ENCODE measurements at places on chromosomes 13 and 19.

DNA sequence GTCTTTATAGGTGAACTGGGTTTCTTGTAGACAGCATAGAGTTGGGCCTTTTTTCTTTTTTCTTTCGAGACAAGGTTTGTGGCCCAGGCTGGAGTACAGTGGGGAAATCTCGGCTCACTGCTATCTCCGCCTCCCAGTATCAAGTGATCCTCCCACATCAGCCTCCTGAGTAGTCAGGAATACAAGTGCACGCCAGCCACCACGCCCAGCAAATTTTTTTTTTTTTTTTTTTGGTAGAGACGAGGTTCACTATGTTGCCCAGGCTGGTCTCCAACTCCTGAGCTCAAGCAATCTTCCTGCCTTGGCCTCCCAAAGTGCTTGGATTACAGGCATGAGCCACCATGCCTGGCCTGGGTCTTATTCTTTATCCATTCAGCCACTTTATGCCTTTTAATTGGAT, 5.1 kb upstream of the CALM3 start:
- no peak for DNase-seq

DNA sequence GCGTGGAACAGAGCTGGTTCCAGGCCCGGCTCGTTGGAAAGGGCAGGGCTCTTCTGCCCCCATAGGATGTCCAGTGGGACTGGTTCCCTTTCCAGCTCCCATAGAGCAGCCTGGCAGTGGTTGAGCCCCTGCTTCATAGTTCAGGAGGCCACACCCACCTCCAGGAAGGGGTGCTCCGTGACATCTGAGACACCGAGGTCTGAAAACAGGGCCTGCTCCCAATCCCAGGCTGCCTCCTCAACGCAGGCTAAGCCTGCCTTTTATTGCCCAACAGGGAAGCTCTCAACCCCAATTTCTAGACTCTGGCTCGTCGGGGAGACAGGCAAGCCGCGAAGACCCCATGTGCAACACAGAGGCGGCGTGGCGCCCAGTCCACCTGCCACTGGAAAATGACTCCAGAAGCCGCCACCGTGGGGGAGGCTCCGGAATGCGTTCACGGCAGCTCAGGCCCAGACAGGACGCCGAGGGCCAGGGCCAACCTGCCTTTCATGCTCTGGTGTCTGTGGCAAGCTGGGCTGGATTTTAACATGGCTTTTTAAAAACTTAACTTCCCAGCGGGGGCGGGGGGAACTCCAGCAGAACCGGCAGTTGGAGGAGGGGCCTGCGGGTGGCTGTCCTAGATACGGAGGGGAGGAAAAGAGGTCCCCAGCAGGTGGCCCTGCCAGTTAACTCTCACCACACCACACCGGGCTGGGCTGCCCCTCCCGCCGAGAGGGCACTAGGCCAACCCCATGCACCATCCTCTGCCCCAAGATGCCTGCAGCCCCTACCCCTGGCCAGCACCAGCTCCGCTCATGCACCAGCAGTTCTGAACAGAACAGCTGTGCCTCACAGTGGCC, 17.9 kb upstream of the TINCR start:
- DNase-seq, result no peak

GRCh38 chr19:19471682-19472081, 43.7 kb downstream of the TSSK6 start:
- DNase-seq, result no peak

- no peak for DNase-seq
Observed at GRCh38 chr13:20149762-20150161, 11.1 kb downstream of the GJA3 start.

GRCh38 chr19:39542206-39542605, 2.2 kb upstream of the EID2 start:
- no peak for DNase-seq

DNA sequence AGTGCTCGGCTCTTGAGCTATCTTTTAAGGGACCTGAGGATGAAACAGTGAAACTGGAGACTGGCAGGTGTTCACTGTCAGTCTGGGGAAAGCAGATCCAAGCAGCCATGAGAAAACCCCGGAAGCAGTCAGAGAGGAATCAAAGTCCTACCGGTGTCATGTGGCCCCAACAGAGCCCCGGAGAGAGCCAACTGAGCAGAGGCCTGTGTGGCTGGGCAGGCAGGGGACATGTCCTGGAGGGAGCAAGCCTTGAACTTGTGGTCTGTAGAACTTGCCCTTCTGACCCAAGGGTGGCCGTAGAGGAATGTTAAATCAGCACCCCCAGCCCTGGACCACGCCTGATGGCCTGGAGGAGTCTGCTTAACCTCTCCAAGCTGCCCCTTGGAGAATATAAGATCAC, 113.7 kb upstream of the ZNF507 start:
- DNase-seq, result no peak

- no peak for DNase-seq
Observed at GRCh38 chr13:37241786-37242185, 136.3 kb upstream of the CSNK1A1L start.

- no peak for DNase-seq
Observed at GRCh38 chr13:30045916-30046704, 195.7 kb upstream of the UBL3 start.

DNA sequence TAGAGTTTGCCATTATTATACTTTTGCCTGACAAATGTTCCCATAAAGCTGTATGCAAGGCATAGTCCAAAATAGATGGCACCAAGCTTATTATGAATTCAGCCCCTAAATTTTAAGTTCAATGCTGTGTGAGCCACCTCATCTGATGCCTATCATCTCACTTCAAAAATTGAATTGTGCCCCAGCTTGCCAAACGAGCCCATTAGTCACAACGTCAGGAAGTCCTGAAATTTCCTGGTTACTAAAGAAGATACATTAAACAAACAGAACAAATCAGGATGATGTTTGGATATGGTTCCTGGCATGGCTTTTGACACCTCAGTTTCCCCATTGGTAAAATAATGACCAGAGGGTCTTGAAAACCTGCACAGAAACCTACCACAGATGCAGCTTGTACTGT, 147.5 kb upstream of the SOX21 start:
- no peak for DNase-seq

DNA sequence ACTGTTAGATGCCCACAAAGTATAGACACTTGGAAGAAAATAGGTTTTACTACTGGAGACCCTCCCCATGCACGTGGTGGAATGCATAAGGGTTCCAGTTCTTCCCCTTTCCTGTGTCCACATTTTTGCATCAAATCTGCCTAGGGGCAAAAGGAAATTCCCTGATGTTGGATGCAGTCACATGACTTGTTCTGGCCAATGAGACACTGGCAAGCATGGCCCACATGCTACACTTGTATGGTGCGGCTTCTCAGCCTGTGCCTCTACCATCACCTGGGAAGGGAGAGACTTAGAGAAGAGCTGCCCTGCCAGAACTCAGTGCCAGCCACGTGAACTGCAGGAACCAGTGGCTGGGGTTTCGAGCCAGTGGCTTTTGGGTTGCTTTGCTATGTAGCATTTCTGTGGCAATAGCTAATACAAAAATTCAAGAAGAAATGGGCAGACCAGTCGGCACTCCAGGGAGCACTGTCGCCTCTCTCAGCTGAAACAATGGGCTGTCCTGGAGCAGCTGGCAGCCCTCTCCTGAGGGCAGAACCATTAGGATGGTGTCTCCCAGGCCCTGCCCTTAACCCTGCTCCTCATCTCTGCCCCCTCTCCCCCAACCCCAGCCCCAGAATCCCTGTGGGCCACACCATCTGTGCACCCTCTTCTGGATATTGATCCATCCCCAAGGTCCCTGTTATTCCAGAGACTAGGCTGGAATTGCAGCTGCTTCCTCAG, 634.0 kb downstream of the UQCRFS1 start:
- DNase-seq, result no peak

GRCh38 chr19:58386576-58387337, at the start of gene RPS5:
RPS5 (plus strand) TSS chr19:58387269; CDS start chr19:58388138, 869 bp downstream.
- peak; percentile 98 for DNase-seq

- DNase-seq, result peak; percentile 94
Observed at GRCh38 chr13:107835339-107836018, 379.9 kb downstream of the LIG4 start.

Data from ACHN (cell line).